Activated gamma-delta T cell treated with Interleukin-2 at 50 U/mL for 16 hours (primary cell): ENCODE measurements at places on chromosomes 7 and 10.

GRCh38 chr10:117241541-117242462, 888 bp downstream of the SLC18A2 start:
- no peak for DNase-seq

GRCh38 chr7:97116308-97116707, 1.2 kb upstream of the SDHAF3 start:
- no peak for DNase-seq

GRCh38 chr7:80480566-80480965, 31.3 kb downstream of the GNAT3 start:
- DNase-seq, result no peak

- no peak for DNase-seq
Observed at GRCh38 chr7:46542076-46542475, 621.0 kb upstream of the IGFBP3 start.

DNA sequence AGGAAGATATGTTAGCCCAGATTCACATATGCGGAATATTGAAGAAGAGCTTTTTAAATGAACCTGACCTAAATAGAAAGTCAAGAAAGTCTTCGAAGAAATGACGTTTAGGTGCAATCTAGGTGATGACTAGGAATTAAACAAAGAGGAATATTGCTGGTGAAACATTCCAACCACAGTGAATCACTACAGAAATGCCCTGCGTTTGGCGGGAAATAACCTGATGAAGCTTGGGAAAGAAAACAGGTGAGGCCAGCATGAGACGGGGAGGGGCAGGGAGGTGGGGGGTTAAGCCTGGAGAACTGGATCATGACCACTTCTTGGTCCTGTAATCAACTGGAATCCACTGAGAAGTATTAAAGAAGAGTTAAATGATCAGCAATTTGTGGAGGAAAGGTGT, 299.4 kb upstream of the VSTM2A start:
- DNase-seq, result no peak

DNA sequence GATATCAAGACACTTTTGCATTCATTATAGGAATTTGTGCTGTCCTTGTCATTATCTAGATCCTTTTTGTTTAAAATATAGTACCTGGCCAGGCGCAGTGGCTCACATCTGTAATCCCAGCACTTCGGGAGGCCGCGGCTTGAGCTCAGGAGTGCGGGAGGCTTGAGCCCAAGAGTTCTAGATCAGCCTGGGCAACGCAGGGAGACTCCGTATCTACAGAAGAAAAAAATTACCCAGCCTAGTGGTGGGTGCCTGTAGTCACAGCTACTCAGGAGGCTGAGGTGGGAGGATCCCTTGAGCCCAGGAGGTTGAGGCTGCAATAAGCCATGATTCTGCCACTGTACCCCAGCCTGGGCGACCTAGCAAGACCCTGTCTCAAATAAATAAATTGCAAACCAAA, 621 bp upstream of the MORN4 start:
- DNase-seq, result no peak

- no peak for DNase-seq
Observed at GRCh38 chr10:47309408-47310089, 9.6 kb downstream of the GDF10 start.

DNA sequence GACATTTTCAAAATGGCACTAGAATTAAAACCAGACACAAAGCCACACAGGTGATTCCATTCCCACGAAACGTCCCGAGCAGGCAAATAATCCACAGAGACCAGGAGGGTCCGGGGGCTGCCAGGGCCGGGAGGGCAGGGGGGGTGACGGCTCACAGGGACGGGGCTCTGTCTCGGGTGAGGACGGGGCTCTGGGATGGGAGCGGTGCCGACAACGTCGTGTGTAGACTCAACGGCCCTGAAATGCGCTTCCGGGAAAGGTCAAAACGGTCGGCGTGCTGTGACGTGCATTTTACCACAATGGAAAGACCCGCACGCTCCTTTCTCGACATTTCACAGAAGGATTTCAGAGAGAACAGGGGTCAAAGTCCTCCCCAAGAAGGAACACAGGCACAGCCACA, 63.3 kb upstream of the PDGFA start:
- no peak for DNase-seq

- DNase-seq, result no peak
Observed at GRCh38 chr7:469563-469961, 50.1 kb downstream of the PDGFA start.

DNA sequence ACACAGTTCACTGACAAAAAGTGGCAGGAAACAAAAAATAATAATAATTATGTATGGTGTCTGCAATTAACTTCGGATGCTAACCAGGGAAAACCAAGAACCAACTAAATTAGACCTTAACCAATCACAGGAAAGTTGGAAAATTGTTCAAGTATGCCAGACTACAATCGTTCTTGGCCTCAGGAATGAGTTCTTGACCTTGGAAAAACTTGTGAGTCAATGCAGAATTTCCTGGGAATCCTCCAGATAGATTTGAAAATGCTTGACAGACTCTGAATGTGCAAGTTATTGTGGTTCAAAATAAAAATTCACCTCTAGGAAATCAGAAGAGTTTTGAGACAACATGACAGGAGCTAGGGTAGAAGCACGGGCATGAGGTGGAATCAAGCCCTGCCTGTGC, 171.5 kb downstream of the C7orf25 start:
- no peak for DNase-seq

DNA sequence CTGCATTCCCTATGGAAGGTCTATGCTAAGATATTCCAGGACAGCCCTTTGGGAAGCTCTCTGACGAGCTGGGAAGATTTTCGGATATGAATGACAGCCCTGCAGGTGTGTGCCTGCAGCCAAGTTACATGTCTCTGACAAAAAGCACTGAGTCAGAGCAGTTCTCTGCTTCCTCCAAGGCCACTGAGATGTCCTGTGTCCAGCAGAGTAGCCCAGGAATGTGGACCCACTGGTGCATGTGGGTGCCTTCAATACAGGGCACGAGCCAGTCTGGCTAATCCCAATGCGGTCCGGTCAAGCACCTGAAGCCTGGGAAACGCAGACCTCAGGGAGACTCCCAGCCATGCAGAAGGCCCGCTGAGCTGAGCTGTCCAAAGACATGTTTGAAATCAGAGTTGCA, 565.7 kb downstream of the TCERG1L start:
- no peak for DNase-seq

DNA sequence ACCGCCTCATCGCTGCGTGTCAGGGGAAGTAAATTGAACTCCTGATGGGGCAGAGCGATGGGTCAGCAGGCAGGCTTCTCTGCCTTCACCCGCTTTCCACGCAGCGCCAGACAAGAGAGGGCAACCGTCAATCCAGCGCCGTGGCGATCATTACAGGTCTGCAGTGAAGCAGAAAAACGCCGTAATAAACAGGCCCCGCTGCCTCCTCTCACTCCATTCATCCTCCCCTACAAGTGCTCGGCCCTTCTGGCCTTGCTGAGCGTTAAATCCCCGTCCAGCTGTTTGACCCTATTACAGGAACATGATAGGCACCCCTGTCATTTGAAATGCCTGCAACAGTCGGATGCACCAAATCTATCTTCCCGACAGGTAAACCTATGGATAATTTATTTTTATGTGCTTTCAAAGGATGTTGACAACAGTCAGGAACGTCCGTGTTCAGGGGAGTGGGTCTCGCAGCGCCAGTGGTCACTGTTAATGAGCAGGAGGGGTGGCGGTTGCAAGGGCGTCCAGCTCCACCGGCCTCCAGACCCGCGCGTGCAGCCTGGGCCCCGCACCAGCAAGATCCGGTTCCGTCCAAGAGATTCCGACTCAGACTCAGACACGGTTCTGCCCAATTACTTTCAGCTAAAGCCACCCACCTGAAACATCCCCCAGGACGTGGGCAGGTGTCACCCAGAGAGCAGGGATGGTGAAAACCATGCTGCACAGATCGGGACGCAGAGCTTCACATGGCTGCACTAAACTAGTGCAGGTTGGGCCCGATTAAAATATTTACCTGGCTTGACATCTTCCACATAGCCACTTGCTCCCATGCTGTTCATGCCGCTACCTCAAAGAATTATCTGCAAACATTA, 508.0 kb upstream of the MGMT start:
- DNase-seq, result no peak

GRCh38 chr10:63720676-63721075, 199.5 kb downstream of the REEP3 start:
- DNase-seq, result no peak

- DNase-seq, result no peak
Observed at GRCh38 chr7:36391436-36392198, 2.0 kb downstream of the ANLN start.

GRCh38 chr10:99808270-99808669, 25.8 kb downstream of the ABCC2 start:
- DNase-seq, result no peak

GRCh38 chr7:135001390-135002165, 15.3 kb downstream of the AGBL3 start:
- no peak for DNase-seq

DNA sequence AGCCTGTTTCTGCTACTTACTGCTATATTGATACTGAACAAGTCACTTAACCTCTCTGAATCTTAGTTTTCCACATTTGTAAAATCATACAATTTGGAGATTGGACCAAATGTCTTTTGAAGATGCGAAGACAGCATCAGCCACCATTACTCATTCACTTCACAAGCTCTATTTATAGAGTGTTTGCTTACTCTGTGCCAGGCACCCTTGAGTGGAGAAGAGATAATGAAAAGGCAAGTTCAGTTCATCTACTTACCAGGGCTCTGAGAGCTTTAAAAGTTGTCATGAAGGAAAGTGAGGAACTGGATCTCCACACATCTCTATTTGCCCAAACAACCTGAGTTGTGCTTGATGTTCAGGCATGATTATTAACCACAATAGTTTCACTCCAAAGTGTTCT, 277.5 kb downstream of the CSTF2T start:
- DNase-seq, result no peak

DNA sequence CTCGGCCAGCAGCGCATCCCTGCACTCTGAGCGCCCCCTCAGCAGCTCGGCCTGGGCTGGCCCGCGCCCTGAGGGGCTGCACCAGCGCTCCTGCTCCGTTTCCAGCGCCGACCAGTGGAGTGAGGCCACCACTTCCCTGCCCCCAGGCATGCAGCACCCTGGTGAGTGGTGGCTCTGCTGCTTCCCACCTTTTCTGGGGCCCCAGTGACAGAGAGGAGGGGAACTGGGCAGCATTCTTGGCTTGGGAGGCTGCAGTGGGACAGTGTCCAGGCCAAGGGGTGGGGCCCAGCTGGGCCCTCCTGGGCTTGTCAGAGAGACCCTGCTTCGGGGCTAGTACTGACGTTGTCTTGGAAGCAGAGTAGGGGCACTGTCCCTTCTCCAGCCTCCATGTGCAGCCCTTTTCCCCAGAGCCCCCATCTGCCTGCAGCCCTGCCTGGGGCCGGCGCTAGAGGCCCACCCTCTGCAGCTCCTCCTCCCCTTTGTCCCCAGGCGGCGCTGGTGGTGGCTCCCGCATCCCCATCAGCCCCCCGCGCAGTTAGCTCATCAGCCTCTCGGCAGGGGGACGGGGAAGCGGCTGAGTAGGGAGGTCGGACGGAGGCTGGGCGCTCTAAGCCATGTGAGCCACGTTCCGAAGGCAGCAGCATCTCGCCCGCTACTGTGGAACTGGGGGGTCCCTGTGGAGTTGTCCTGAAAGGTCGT, 29.2 kb downstream of the GBX1 start:
- DNase-seq, result no peak

DNA sequence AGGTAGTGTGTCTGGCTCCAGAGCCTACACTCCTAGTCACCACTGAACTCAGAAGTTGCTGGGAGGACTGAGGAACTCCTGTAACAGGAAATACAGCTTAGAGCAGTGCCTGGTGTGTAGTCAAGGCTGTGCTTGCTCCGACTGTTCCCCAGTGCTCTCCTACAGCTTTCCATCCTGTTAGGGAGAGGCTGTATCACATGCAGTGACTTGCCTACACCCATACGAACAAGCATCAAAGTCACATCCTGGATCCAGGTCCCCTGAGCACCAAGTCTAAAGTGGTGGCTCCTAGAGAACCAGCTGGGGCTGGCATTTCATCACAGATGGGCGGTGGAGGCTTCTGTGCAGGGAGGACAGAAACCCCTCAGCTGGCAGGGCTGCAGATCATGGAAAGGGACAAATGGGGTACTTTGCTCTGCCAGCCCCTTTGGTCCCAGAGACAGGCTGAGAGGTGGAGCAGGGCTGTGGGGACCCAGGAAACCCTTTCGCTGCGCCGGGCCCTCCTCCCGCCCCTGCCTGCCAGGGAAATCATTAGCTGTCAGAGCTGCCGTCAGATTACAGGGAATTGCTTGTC, 7.7 kb downstream of the ASB10 start:
- DNase-seq, result no peak

DNA sequence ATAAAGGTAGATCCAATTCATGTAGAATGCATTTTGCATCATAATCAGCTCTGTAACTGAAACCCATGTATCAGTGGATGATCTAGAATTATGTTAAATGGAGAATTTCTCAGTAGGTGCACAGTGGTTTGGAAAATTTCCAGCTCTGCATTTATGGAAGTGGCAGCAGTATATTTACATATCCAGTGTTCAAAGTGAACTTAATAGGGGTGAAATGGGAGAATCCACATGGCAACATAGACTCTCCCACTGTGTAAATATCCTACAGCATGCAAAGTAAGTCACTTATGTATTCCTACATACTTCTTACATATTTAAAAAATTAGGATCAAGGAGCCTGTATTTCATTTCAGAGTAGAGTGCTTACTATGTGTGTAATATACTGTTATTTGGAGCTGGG, 35.3 kb downstream of the CDC14C start:
- no peak for DNase-seq

DNA sequence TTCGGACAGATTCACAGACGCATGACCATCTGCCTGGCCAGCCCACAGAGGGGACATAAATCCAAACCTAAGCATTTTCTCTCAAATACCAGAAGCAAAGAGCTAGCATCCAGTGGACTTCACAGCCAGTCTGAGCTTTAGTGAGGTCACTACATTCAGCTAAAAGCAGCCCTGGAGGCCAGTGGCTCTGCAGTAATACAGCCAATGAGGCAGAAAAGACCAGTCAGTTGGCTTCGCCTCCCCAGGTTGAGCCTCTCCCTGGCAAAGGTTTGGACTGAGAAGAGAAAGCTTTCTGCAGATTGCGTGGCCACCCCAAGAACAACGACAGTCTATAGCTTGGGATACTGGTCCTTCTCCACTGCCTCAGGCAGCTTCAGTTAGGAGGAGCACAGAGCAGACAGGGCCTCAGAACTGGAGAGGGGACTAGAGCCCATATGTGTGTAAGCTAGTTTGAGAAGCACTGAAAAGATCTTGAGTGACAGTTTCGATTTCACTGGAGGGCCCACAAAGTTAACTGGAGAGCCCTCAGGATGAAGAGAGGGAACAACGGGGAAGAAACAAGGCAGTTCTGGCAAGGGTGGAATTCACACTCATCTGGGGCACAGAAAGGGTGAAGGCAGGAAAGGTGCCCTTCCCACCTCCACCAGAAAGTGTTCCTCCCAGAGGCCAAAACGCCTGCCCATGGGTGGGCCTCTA, 3.8 kb downstream of the WDR91 start:
- DNase-seq, result no peak

DNA sequence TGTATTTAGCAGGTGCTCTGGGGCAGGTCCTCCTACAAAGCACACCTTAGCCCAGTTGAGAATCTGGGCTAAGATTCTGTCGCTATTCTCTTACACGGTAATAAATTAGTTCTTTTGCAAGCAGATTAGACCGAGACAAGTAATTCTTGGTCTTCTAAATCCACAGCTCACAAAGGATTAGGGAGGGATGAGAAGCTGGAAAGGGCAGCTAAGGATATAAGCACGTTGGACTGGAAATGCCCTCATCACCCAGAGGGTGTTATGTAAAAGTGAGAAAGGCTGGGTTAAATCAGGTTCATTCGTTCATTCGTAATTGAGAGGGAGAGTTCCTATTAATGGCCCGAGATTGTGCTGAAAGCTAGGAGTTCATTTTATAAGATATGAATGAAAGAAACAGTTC, 41.8 kb downstream of the PFKFB3 start:
- DNase-seq, result no peak

- no peak for DNase-seq
Observed at GRCh38 chr10:52390388-52390787, 76.3 kb downstream of the DKK1 start.
